Sigmoid colon (tissue), 7 donors: ENCODE measurements at places on chromosomes 3 and 15. TPM values are rescaled to one million over a fixed set of nuclear protein-coding genes. Genes with fewer than 3 reads are reported as not detected.

Gene CRYGS
- polyA plus RNA-seq = 2.7 TPM

Gene CYP1A1
- polyA plus RNA-seq = not detected

Gene CX3CR1
- polyA plus RNA-seq = not detected

Gene ZNF385D
- 0.55 TPM for polyA plus RNA-seq

Gene CAMK1
- polyA plus RNA-seq = 19.7 TPM

Gene PPARG
- 111 TPM for polyA plus RNA-seq

Gene EXD1
- polyA plus RNA-seq = not detected

Gene ATP13A4
- polyA plus RNA-seq = 3.0 TPM

Gene PROS1
- 2.8 TPM for polyA plus RNA-seq

Gene LIPC
- 3.0 TPM for polyA plus RNA-seq

Gene ADGRG7
- polyA plus RNA-seq = 1.4 TPM

Gene ANKRD63
- polyA plus RNA-seq = not detected

Gene SERPINI2
- 0.60 TPM for polyA plus RNA-seq

Gene CLDN11
- 3.2 TPM for polyA plus RNA-seq

Gene KPNA4
- 15.0 TPM for polyA plus RNA-seq

Gene HYKK
- polyA plus RNA-seq = 4.0 TPM

Gene OR5K2
- not detected for polyA plus RNA-seq

Gene TUSC7
- polyA plus RNA-seq = not detected

Gene EPHA3
- polyA plus RNA-seq = 1.6 TPM

Gene MFAP1
- polyA plus RNA-seq = 22.9 TPM

Gene EFCC1
- 0.46 TPM for polyA plus RNA-seq

Gene RTP3
- polyA plus RNA-seq = not detected

Gene ZNF660
- polyA plus RNA-seq = not detected

Gene IGSF11
- polyA plus RNA-seq = not detected

Gene TTC23
- 5.5 TPM for polyA plus RNA-seq

Gene ACOX2
- polyA plus RNA-seq = 14.2 TPM

Gene FBXO40
- polyA plus RNA-seq = not detected

Gene APOD
- polyA plus RNA-seq = 21.1 TPM

Gene ZKSCAN7
- polyA plus RNA-seq = 2.5 TPM

Gene PRR23E
- polyA plus RNA-seq = not detected
